GM23248 (cell line): ENCODE measurements at places on chromosomes 5 and 9. TPM values are rescaled to one million over a fixed set of nuclear protein-coding genes. Genes with fewer than 3 reads are reported as not detected.
A peak's percentile ranks its signal among the peaks of the same experiment; 100 is the strongest.

DNA sequence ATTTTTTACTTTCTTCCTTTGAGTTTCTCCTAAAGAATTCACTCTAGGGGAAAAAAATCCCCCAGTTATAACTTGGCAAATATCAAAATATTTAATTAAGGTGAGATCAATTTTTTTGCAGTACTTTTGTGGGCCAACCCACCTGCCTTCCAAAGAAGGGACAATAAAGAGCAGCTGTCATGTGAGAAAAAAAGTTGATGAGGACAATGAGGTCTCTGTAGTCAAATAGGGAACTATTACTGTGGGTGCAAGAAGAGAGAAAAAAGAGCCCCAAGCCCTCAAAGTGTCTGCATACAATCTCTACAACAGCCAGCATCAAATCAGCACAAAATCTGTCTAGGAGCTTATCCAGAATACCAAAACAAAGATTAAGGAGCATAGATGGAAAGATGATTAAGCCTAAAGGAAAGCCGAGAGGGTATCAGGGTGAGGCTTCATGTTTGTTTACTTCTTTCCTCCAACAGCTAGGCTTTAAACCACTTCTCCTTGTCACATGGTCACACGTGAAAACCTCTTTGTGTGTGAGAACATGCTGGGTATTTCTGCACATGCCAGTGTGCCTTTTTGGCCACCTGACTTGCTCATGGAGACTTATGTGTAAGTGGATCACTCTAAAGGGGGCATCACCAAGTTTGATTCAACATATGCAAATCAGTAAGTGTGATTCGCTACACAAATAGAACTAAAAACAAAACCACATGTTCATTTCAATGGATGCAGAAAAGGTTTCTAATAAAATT is 19.2 kb upstream of the FYB1 start:
- H3K27ac ChIP-seq, result no peak overlapping the region
- H3K27me3 ChIP-seq, result no peaks in the 10 kb centered on the region
- no peaks in the 10 kb centered on the region for H3K36me3 ChIP-seq
- no peaks in the 10 kb centered on the region for H3K4me1 ChIP-seq
- no peak overlapping the region for H3K4me3 ChIP-seq

- 0 out of 2 replicates have a peak, but pooled peaks cover 3% of the 10 kb centered on the region for H3K4me1 ChIP-seq
- no peak overlapping the region for H3K27ac ChIP-seq
- no peak for DNase-seq
- no peaks in the 10 kb centered on the region for H3K27me3 ChIP-seq
These were observed 8.2 kb downstream of the SPATA31E1 start for GRCh38 chr9:87890837-87891236.

DNA sequence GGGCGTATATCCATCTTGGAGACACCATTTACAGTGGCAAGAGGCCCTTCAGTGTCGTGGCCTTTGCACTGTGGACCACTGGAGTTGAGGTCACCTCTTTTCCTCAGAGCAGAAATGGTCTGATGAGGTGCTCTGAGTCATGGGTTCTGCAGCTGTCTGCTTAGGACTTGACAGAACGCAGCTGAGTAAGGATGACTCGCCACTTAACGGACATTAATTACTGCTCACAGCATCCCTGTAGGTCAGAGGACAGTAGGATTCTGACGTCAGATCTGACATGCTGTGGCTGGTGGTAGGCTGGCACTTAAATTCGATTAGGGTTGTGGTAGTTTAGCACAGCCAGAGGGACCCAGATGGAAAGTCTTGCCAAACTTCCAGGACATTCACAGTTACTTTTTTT is 479.4 kb downstream of the DMAC1 start:
- peak overlapping the region; percentile 41 for H3K27ac ChIP-seq

DNA sequence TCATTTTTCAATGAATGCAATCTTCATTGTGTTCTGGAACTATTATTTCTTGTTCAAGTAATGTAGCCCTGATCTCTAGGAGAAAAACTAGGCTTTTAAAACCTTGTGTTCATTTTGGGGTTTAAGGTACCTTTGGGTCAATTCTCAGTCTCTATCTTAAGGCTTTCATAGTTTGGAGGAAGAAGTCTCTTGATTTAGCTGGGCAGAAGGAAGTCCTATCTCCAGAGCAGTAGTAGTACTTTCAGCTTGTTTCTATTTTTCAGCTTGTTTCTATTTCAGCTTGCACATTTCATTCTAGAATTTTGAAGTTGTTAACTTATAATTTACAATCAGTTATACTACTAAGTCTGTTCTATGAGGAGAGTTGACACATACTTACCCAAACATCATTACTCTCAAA is 15.2 kb downstream of the CSNK1G3 start:
- no peak overlapping the region for H3K4me3 ChIP-seq
- no peaks in the 10 kb centered on the region for H3K27me3 ChIP-seq
- no peaks in the 10 kb centered on the region for H3K36me3 ChIP-seq
- no peak overlapping the region for H3K27ac ChIP-seq
- peaks cover 16% of the 10 kb centered on the region; the same call in 1 of the 2 replicates for H3K4me1 ChIP-seq

FGFR4 gene
- total RNA-seq, result not detected in 2 replicates
